Caki2 (cell line): ENCODE measurements at places on chromosomes 5 and 9. TPM values are rescaled to one million over a fixed set of nuclear protein-coding genes. Genes with fewer than 3 reads are reported as not detected.

Gene MLANA
- total RNA-seq: not detected in 2 replicates

Gene BARHL1
- not detected in 2 replicates for total RNA-seq

GRCh38 chr5:50749181-50749580 lies 82.7 kb downstream of the PARP8 start:
- DNase-seq: no peak

GRCh38 chr9:136339173-136339957 lies 12.0 kb downstream of the GPSM1 start:
- DNase-seq: peak; percentile 26

GRCh38 chr9:124721109-124721906 lies 49.8 kb downstream of the NR6A1 start:
- DNase-seq: no peak

DNA sequence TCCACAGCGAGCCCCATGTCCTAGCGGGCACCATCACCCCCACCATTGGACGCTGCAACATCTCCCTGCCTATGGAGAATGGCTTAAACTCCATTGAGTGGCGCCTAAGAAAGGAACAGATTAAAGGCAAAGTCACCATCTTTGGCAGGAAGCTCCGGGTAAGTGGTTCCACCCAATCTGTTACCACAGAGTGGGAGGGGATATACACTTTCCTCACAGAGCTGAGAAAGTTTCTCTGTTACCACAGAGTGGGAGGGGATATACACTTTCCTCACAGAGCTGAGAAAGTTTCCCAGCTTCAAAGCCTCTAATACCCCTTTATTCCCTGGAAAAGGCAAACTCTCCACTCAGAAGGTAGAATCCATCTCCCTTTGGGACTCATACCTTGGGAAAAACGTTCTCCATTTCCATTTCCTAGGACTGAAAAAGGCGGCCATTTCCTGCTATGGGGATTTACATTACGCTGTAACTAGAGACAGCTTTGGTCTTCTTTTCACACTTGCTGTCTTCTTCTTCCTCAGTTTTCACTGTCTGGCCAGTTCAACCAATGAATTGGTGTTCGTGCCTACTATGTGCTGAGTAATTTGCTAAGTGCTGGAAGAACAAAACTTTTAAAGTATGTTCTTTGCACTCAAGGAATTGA lies 63.4 kb upstream of the WWC1 start:
- DNase-seq: no peak

GRCh38 chr5:143354025-143354424 lies 49.5 kb downstream of the NR3C1 start:
- no peak for DNase-seq

DNA sequence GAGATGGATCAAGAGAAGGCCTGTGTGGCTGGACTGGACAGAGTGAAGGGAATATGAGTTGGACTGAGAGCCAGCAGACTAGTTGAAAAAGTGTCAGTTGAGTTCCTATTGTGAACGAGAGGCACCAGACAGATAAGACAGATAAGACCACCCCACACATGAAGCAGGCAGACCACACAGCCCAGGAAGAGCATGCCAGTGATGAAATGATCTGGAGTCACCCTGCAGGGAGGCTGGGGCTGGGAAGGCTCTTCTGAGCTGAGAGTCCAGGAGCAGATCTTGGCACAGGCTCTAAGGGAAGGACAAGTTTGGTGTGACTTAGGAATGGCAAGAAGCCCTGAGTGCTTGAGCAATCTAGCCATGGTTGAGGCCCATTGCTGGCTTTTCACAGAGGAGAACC lies 10.6 kb upstream of the SLC25A48 start:
- no peak for DNase-seq

DNA sequence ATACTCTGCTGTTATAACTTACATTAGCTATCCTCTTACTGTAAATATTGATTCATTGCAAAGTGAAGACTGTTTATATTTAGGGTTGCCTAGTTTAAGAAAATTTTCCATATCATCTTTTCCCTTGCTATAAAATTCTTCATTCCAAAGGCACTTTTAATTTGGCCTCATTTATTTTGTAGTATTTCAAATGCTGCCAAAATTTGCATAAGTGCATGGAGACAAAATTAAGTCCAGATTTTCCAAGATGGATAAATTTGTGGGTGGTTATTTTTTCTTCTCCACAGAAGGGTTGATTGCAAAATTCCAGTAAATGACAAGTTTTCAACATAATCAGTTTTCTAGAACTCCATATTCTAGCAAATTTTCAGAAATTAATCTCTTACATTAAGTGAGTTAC lies 141.5 kb upstream of the MTAP start:
- DNase-seq: no peak
